ENCODE measurements at places on chromosomes 16 and 17.

- no peak for DNase-seq
Observed at GRCh38 chr17:27907976-27908558, 14.9 kb upstream of the LYRM9 start.

- DNase-seq: no peak
Observed at GRCh38 chr16:119295-119694, 19.2 kb downstream of the NPRL3 start.

- no peak for DNase-seq
Observed at GRCh38 chr16:57938936-57939871, 31.7 kb downstream of the CNGB1 start.

DNA sequence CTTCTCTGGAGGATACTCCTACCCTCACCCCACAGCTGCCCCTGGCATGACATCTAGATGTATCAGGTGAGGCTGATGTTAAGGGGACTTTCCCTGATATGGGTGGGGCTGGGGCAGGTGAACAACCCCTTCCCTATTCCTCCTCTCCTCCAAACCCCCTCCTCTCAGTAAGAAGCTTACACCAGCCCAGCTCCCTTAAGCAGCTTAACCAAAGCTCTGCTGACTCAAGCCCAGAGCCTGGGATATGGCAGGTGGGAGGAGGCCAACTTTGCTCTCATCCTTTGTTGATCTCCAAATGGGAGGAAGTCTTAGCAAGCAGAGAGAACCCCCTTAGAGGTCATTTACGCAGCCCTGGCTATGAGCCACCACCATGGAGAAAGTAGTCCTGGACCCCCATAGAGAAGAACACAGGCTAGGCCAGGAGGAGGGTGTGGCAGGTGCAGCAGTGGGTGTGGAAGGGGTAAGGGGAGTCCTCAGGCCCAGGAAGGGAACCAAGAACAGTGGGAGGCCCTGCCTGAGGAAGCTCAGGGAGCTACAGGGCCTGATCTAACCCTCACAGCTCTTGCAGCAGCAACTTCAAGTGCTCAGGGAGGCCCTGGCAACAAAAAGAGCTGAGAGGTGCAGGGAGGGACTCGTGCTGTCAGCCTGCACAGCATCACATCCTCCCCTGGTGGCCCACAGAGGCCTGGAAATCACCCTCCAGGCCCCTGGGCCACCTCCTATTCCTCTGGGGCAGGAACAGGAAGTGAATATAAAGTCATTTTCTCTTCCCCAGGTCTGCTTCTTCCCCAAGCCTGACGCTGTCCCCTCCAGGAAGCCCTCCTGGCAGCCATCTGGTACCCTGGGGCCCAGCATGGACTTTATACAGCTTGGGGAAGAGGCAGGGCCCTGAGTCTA lies 2.9 kb downstream of the UNC119 start:
- DNase-seq: peak; percentile 65

DNA sequence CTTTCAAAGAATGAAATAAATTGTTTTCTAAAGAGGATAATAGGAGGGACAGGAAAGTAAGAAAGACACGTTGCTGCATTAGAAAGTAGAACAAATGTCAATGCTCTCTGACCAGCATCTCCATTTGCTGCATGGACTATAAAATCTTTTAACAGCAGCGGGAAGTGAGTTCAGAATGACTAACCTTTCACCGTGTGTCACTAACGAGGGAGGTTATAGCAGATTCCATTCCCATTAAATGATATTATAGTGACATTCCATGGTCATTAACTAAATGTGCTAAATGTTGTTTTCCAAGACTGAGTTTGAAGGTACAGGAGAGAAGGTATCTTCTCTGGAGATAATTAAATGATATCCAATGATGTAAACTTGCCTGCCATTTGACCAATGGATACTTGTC lies 127.1 kb upstream of the HS3ST3A1 start:
- no peak for DNase-seq

DNA sequence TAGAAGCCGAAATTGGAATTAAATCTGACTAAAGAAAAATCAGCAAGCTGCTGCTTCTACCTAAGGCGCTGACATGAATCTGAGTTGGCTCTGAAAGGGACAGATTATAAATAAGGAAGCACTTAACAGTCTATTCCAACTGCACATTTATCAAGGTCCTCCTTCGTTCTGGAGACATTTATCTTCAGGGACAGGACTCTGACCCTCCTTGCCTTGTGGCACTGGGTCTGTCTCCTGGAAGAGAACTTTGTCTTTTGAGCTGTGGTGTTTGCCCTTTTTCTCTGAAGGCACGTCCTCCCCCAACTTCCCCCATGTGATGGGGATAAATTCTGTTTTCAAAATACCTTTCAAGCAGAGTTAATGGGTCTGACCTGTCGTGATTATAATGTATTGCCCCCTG lies 47.0 kb upstream of the MARCHF10 start:
- DNase-seq: no peak

DNA sequence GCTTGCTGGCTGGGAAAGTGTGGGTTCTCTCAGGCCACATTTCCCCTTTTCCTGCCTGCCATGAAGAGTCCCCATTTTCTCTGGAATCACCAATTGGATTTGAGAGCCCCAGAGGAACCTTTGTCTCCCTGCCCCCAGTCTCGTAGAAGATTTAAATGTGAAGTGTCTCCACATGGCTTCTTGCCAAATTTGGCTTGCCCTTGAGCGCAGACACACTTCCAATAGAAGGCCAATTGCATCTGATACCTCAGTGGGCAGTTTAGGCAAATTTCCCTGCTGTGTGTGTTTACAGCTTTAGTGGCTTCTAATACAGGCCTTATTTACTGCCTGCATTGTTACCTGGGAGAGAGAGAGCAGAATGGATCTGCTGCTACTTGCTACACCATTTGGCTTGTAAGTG lies 29.7 kb downstream of the CDK5R1 start:
- no peak for DNase-seq

DNA sequence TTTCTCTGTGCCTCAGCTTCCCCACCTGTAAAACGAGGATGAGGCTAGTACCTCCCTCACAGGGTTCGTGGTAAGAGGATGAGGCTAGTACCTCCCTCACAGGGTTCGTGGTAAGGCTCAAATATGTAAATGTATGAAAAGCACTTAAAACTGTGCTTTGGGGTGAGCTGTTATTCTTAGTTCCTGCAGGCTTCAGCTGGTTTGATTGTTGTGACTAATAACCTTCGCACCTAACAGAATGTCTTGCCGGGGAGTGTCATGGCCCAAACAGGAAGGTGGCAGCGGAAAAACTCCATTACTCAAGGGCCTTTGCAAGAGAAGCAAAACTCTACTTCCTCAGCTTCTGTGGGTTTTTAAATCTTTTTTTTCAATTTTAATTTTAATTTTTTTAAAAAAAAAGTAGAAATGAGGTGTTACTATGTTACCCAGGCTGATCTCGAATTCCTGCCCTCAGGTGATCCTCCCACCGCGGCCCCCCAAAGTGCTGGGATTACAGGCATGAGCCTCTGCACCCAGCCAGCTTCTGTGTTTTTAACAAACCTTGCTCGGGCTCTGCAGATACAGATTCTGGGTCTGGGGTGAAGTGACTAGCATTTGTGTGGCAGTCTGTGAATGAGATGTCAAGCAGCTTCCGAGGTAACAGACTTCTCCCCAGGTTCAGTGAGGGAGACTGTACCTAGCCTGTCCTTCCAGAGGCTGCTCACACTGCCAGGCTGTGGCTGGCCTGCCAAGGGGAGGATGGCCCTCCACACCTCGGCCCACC lies 103.0 kb downstream of the RAB11FIP4 start:
- peak; percentile 64 for DNase-seq

DNA sequence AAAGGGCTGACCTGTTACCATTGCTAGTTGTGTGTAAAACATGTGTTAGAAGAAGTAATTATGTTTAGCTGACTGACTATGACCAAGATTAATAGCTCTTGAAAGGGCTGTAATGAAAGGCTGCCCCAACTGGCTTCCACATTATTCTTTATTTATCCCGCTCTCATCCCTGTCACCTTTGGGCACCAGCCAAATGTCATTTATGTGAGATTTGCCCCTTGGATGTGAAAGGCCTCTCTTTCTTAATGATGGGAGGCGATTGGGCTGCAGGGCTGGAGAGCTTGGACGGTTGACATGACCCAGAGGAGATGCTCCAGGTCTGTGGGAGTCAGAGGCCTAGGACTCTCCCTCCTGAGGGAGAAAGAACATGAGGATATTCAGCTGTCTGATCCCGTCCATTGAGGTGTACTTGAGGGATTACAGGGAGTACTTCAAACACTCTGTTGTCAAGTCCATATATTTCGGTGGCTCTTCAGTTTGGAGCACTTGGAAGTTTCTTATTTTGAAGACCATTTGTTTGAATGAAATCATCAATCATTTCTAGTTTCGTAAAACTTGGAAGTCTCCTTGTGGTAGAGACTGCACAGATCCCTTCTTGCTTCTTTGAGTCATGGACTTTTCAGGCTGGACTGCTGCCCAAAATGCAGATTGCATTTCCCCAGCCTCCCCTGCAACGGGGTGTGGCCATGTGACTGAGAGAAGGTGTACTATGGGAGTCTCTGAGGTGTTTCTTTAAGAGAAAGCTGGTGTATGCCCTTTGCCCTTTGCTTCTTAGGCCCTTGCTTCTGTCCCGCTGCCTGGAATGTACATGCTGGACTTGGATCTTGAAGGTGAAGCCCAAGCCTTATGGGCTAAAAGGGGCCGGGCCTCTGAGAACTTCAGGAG lies 51.3 kb downstream of the FTO start:
- DNase-seq: no peak

DNA sequence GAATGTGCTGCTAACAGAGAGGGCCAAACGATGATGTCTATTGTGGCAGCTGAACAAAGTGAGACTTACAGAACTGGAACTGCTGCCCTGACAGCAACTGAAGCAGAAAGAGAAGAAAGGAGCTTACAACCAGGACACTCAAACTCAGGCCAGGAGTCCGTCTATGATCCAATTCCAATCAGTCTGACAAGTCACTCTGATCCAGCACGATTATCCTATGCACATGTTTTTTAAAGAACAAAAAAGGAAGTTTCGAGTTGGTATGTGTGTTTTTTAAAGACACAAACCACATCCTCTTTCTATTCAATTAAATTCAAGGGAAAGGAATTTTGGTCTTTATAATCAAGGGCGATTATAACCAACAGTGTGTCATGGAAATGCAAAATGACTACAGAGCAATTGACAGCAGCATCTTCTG lies 42.4 kb upstream of the MTMR4 start:
- no peak for DNase-seq

DNA sequence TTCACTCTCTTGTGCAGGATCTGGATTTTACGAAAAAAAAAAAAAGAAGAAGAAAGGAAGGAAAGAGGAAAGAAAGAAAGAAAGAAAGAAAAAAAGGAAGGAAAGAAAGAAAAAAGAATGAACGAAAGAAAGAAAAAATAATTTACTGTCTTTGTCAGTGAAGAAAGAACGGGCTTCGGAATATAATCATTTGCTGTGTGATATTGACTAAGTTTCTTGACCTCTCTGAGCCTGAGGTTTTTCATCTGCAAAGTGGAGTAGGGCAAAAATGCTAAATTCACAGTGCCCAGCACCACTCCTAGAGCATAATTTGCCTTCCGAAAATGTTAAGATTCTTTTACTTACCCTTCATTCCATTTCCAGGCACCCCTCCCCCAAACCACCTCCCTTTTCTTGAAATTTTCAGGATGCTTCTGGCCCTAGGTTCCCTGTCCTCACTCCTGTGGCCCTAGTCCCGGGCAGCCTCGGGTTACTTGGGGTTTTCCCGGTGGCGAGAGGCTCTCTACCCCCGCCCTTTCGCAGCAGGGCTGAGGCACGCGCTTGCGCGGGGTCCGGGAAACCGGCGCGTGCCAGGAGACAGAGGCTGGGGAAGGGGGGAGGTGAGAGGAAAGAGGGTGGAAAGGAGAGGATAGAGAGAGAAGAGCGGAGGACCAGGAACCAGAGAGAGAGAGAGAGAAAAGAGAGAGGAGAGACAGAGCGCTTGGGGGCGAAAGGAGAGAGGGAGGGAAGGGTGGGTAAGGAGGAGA lies at the start of gene CNTNAP1:
Gene CNTNAP1, plus strand, starts transcription at position 556 of the 746 bp plus-strand sequence. CDS start 299 bp downstream, outside the sequence.
- peak; percentile 59 for DNase-seq

- no peak for DNase-seq
Observed at GRCh38 chr17:73974536-73974935, 228.9 kb upstream of the RPL38 start.

DNA sequence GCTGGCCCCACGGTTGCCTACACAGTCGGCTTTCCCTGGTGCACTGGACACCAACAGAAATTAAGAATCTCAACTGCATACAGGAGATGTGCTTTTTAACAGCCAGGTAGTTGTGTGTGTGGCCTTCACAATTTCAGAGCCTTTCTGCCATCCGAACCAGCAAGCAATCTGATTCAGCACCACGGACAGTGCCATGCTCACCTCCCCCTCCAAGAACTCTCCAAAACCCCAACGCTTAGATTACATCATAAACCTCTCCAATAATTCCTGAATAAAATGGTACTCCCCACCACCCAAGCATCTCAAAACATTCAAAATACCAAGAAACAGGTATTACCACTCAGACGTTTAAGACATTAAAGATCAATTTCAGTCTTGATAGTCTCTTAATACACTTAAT lies 31.8 kb downstream of the USP7 start:
- DNase-seq: peak; percentile 57

DNA sequence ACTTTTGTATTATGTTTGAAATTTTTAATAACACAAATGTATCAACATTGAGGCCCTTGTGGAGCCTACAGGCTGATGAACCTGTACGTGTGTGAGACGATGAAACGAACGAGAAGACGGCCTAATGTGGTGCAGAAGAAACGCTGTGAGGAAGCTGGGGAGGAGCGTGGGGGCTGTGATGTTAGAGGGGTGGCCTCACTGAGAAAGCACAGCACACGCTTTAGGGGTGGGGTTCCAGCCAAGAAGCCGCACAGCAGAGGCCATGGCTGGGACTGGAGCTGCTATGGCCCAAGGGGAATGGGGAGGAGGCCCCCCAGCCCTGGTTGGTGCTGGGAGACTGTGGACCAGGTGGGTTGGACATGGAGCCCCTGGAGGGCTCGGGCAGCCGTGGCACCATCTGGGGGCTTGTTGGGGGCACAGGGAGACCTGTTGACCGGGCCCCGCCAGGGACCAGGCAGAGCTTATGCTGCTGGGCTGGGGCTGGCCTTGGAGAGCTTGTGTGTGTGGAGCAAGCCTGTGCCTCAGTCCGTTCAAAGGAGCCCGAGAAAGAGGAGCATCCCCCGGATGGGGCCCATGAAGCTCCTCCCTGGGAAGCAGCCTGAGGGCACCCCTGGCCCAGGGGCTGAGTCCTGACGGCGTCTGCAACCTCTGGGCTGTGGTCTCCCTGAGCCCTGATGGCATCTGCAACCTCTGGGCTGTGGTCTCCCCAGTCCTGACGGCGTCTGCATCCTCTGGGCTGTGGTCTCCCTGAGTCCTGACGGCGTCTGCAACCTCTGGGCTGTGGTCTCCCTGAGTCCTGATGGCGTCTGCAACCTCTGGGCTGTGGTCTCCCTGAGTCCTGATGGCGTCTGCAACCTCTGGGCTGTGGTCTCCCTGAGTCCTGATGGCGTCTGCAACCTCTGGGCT lies 44.7 kb downstream of the METRNL start:
- no peak for DNase-seq

- no peak for DNase-seq
Observed at GRCh38 chr16:50651835-50652438, 29.2 kb downstream of the SNX20 start.

- no peak for DNase-seq
Observed at GRCh38 chr16:19168371-19169081, 486 bp downstream of the SYT17 start.

DNA sequence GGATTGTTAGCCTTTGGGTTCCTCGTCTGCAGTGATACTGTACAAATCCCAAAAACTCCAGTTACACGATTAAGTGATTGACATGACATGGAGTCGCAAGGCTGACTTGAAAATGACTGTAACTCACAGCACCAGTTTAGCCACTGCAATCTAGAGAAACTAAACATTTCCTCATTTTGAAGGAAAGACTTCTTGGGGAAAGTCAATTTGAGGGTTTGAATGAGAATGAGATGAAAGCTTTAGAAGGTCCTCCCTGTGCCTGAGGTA lies 4.8 kb downstream of the BANP start:
- no peak for DNase-seq

GRCh38 chr16:75239542-75240122 lies 11.8 kb downstream of the BCAR1 start:
- no peak for DNase-seq
